ENCODE measurements at places on chromosomes 13 and 19.

DNA sequence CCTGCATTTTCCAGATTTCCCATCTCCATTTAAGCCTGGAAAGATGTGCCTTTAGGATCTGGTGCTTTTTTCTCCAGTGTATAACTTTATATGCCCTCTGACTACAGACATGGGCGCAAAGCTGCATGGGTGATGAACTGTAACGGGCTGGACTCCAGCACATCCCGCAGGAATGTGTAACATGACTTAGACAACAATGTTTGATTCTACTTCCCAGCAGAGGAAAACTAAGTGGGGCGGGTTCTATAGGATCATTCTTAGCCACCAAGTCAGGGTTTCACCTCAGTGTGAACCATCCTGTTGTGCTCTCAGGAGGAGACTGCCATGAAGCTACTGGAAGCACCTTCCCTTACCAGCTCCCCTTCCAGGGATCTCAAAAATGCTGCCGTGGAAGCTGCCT, 93.2 kb upstream of the SERP2 start:
- DNase-seq: no peak

DNA sequence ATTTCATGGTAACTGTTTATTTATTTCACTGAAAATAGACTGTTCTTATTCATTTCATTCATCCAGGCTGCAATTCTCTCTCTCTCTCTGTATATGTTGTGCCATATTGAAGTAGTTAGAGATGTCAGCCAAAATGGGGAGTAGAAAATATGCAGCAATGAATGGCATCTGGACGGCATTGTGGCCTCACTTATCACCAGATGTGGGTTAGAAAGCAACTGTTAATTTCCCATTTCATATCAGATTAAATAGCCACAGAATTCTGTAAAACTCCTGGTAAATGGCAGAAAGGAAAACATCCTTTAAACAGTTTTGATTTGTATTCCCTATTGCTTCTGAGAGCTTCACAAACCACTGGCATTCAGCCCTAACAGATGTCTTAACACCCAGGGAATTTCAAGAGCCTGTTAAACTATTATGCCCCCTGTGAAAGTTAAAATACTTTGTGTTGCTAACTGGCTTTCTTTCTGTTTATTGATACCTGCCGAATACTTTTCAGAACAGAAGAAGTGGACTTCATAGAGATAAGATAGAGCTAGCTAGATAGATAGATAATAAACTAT, 1763.3 kb upstream of the MIR17HG start:
- no peak for DNase-seq

GRCh38 chr19:53849237-53849676, 18.4 kb upstream of the MYADM start:
- no peak for DNase-seq

GRCh38 chr13:28618230-28618994, 40.5 kb upstream of the POMP start:
- no peak for DNase-seq

DNA sequence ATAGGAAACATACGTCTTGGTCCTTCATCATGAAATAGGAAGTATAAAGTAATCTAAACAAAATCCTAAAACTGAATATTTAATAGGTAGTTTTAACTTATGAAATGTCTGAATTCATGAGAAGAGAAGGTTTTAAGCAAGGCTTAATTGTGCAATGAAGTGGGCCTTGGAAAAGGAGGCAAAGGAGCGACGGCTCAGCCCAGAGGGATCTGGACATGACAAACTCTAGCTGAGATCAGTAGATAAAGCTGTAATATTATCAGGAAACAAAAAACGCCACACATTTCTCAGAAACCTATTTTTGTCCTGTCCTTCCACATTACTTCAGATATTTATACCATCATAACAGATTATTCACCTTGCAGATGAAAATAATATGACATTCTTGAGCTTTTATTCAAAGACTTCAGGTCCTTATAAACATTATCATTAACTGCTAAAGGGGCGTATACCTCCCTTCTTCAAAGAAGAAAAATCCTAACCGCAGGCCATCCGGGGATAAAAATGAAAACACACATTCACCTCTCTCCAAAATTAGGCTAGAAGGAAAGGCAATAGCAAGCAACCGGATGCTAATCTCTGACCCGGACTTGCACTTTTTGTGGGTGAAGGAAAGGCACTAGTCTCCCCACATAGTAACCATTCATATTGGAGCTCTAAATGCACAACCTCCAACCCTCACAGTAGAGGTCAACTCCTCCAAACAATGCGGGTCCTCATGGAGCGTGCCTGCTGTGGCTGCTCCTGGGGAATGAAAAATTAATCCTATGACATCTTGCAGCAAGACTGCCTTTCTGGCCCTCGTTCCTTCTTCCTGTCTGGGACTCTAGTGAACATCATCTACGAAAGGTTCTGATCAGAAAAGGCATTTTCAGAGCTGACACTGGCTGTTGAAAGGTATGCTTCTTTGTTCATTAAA, 108.8 kb downstream of the TBC1D4 start:
- DNase-seq: no peak

DNA sequence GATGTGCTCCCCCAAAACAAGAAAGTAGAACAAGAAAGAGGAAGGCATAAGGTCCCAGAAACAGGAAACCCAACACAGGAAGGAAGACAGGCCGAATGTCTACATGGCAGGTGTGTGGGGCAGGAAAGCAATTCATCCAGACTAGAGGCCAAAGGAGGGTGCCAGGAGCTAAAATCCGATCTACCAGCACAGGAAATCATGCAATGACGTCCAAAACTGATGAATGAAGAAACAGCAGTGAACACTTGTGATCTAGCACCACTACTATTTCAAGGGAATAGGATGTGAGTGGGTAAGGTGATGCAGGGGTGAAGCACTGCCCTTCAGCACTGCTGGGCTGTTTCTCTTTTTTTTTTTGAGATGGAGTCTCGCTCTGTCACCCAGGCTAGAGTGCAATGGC, 59.1 kb downstream of the DOCK9 start:
- no peak for DNase-seq

- DNase-seq: peak; percentile 62
These were observed 12.6 kb upstream of the ZNF414 start for GRCh38 chr19:8526345-8527091.

- no peak for DNase-seq
These were observed 39.3 kb downstream of the SPTBN4 start for GRCh38 chr19:40506099-40506498.

Measured in brain pericyte (primary cell).